ENCODE measurements at places on chromosomes 5 and 9.

DNA sequence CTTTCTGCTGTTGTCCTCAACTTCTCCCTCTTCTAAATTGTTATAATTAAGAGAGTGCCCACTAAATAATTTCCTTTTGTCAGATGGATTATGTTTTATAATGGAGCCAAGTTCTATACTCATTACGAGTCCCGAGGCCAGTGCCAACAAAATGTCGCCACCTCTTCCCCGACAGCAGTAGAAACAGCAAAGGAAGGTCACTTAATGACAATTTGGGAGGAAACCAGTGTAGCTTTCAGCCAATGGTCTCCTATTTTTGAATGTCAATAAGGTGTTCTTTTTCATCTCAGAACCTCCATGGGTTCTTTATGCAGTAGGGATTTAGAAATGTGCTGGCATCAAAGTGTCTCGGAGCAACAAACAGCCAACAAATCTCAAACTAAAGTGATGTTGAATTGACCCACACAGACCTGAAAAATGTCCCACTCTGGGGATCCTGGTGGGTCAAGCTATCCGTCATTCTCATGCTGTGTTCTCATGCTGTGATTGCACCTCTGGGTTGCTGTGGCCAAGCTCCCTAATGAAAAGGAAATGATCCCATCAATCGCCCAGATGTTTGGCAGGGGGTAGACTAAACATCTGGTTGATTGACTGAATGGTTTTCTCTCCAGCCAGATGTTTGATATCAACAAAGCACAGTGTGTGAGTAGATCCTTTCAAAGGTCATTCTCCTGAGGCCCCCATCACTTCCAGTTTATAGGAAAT, 291.9 kb downstream of the DMAC1 start:
- no peak for DNase-seq

- DNase-seq, result no peak
These were observed 11.2 kb downstream of the SH3RF2 start for GRCh38 chr5:145947581-145947980.

DNA sequence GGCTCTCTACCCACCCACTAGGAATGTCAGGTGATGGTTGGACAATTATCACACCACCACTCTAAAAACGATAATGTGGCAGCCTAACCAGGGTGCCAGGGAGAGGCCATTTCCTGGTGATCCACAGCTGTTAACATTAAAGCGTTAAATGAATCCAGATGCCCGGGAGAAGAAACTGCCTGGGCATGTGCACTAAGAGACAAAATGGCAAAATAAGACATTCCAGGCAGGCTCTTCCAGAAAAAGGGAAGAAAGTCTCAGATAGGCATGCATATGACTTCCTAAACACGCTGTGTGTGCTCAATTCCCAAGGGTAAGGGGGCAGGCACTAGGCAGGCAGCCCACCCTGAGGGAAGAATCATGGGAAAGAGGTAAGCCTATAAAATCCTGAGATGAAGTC, 4.6 kb upstream of the TXN start:
- no peak for DNase-seq

DNA sequence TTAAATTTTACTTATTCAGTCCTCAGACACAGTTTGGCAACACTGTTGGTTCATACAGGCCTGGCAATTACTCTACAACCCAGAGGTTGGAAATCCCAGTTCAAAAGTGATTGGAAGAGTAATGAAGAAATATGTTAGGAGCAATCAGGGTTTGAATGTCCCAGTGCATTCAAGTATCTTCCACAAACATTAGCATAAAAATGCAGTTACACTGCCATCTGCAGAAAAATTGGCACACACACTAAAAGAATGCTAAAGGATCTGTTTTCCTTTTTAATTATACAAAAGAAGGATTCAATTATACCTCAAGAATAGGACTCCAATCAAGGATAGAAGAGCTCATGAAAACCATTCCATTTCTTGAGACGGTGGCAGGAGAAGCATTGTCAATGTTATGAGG, 130.2 kb downstream of the DNAH5 start:
- DNase-seq, result no peak

- DNase-seq, result no peak
These were observed 208.9 kb upstream of the DMRTA1 start for GRCh38 chr9:22237497-22238363.

GRCh38 chr5:150058480-150059126, 27.8 kb downstream of the CSF1R start:
- DNase-seq, result no peak

Measured in effector memory CD8-positive, alpha-beta T cell (primary cell).